ENCODE measurements at places on chromosomes 1 and 21.
A peak's percentile ranks its signal among the peaks of the same experiment; 100 is the strongest.

GRCh38 chr1:19353596-19353995, 41.5 kb downstream of the SLC66A1 start:
- no peak for DNase-seq

GRCh38 chr1:160078512-160079195, 2.7 kb upstream of the KCNJ9 start:
- peak; percentile 56 for DNase-seq

- DNase-seq: peak; percentile 43
Measured at GRCh38 chr1:207831517-207832327, 79.2 kb downstream of the CD34 start.

DNA sequence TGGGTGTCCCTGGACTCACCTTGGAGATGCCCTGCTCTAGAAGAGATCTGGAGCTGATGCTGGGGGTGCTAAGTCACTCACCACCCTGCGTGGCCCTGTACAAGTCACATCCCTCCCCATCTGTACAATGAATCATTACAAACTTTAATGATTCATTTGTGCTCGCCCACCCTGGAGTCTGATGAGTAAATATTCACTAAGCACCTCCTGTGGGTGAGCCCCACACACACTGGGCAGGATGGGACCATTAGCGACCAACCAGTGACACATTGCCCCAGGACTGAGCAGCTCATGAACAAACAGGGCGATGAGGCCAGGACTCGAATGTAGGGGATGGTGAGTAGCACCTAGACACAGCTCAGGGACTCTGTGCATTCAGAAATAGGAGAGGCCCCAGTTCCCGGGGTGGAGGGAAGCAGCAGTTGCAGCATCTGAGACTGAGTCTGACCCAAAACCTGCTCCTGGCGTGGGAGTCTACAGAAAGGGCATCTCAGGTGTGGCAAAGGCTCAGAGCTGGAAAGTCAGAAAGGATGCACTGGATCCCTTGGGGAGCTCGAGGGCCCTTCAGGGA, 18.1 kb upstream of the PDZK1IP1 start:
- DNase-seq: no peak

GRCh38 chr1:188988589-188988988, 1489.1 kb downstream of the BRINP3 start:
- no peak for DNase-seq

DNA sequence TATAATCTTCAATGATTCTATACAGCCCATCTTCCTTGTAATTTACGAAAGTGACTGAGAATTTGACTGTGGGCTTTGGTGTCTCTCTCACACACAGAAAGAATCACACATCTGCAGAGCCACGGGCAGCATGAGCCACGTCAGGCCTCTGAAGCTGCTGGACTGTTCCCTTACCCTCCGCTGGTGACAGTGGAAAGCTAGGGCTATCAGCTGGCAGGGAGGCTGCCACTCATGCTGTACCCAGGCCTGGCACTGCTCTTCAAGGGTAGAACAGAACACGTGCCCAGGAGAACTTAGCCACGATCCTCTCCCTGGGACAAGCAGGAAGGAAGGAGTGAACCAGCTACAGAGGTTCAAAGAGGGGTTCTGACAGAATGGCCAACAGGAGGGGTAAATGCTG, 90.7 kb downstream of the JAK1 start:
- no peak for DNase-seq

DNA sequence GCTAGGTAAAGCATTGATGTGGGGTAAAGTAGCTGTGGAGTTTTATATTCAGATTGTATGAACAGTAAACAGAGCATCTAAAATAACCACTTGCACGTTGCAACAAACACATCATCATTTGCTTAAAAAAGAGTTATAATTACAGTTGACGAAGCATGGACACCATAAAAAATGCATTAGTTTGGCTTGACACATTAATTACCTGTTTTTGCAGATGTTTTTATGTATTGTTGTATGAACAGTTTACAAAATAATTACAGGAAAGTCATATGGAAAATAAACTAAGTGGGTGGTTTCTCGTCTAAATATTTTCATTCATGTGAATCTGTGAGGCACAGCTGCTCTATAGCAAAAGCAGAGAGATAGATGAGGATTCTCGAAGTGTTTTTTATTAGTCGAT, 108.3 kb downstream of the RPS6KC1 start:
- no peak for DNase-seq

DNA sequence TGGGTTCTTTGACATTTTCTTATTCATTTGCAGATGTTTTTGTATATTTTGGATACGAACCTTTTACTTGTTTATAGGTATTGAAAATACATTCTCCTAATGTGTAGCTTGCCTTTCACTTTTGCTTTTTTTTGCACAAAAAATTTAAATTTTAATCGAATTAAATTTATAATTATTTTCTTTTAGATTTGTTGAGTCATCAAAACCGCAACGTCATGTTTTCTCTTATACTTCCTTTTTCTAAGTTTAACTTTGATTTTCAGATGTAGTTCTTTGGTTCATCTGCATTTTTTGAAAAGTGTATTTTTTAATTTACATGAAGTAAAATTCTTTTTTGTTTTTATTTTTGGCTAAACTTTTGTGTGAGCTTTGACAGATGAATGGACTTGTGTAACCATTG, 243.7 kb upstream of the DPYD start:
- DNase-seq: no peak

DNA sequence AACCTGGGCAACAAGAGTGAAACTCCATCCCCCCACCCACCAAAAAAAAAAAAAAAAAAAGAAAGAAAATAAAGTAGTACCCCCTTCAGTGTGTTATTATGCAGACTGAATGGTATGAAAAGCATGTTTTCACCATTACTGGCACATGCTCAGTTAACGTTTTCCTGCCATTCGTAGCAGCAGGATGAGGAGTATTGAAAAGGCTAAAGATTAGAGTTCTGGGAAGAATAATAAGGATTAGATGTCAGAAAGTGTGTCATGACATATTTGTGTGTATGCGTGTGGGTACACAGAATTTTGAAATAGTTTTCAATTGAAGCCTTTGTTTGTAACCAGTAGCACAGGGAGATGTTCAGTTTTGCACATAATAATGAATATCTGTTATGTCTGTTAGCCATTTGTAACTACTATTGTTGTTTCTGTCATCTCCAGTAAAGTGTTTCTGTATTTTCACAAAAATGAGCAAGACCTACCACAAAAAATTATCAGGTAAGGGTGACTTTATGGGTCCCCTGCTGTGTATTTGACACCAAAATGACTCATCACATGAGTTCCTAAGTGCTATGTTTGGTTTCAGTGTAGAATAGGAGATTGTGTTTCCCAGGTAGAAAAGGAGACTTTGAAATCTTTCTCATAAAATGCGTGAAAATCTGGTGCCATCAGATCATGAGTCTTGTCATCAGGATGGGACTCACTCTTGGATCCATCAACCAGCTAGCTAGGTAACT, 358.9 kb downstream of the DISC1 start:
- no peak for DNase-seq

DNA sequence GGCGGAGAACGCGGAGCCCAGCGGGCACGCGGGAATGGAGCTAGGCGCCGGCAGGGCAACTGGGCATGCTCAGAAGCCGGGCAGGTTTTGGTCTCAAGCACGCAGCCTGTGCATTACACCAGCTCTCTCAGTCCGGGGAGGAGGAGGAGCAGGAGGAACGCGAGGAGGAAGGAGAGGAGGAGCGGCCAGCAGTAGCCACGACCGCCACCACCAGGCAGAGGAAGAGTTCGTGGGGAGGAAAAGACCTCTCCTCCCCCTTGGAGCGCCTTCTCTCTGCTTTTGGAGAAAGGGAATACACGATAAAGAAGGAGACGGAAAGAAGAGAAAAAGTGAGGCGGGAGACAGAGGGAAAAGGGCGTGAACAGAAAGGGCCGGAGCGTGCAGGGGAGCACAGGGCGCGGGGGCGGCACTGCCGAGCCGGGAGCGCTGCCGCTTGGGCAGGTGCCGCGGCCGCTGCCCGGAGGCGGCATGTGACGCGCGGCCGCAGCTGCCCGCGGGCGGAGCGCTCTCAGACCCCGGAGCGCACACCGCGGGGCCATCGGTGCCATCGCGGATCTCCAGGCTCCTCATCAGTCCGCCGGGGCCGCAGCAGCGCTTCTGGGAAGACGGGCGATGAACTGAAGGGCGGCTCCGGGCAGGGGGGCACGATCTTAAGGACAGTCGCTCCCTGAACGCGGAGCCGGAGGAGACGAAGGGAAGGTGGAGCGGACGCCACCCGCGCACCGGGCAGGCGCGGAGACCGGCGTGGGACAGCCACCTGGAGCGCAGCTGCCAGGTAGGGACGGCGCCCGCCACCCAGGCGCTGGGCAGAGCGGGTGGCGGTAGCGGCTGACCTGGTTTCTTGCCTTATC, at the start of gene CHRM3:
CHRM3 (plus strand) TSS at position 116 of the 851 bp plus-strand sequence. CDS start 520,884 bp downstream, outside the sequence.
- no peak for DNase-seq

- no peak for DNase-seq
Measured at GRCh38 chr1:226687426-226687825, 51.7 kb downstream of the ITPKB start.

GRCh38 chr21:34199121-34199910, 125.9 kb downstream of the MRPS6 start:
- no peak for DNase-seq

GRCh38 chr1:2257245-2257627, 29.1 kb downstream of the SKI start:
- no peak for DNase-seq

DNA sequence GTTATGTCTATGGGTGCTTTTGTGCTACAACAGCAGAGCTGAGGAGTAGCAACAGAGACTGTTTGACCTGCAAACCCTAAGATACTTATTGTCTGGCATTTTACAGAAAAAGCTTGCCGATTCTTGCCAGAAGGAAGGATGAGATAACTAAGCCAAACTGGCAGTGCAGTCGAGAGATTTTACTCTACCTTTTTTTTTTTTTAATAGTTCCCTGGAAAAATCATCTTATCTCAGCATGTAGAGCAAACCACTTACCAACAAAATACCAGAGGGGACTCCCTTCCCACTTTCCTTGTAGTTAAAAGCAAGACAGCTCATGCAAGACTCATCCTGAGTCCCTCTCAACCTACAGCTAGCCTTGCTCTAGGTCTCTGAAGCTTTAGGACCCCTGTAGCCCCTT, 132.9 kb downstream of the SYT2 start:
- DNase-seq: no peak

DNA sequence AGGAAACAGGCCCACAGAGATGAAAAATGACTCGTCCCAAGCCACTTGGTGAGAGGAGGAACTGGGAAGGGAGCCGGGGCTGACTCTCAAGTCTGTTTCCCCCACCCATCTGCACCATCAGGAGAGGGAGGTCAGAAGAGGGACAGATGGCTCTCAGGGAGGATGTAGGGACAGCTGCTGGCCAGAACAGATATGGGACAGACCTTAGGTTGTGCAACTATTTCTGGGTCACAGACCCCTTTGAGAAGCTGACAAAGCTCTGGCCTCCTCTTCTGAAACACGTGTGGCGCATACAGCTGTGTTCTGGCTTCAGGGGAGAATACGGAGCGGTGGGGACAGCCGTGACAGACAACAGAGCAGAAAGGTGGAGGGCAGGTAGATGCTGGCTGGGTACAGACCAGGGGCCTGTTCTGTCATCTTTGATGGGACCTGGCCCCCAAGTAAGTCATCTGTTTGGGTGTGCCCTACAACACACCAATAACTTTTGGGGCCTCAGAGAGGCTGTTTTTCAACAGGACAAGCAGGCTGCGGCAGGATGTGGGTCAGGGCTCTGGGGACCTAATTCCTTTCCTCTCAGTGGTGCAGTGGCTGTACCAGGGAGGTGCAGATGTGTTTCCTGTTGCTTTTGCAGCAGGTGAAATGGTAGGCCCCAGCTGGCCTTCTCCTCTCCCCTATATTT, 7.3 kb downstream of the SH3BGRL3 start:
- DNase-seq: peak; percentile 49

GRCh38 chr1:53420341-53420740, 38.9 kb upstream of the DMRTB1 start:
- DNase-seq: no peak

- DNase-seq: no peak
Measured at GRCh38 chr1:44511363-44511762, 106.3 kb downstream of the RNF220 start.

DNA sequence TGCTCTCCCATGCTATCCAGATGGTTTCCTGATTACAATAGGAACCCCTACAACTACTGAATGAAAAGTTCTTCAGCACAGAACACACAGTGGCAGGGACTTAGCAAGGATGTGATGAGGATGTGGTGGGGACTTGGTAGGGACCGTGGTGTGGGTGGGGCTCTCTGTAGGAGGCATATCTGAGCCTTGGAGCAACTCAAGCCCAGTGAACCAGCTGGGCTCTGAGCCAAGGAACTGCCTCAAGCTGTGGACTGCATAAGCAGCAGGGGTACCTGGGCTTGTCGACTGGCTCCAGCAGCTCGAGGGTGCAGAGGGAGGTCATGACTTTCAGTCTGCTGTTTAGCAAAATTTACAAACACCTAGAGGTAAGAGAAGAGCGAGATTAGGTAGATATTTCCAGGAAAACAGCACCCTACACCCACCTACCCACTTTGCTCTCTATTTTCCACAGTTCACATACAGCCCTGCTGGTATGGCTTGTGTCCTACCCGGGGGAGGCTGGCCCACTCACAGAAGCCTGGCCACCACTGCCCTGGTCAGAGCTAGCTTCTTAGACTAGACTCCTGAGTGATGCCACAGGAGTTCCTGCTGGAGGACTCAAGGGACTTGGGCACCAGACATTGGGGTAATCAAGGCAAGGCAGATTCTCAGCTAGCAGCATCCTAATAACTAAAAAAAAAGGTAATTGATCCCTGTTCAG, 86.8 kb upstream of the GCLM start:
- no peak for DNase-seq

GRCh38 chr1:168720839-168721238, 8.2 kb downstream of the DPT start:
- DNase-seq: no peak

DNA sequence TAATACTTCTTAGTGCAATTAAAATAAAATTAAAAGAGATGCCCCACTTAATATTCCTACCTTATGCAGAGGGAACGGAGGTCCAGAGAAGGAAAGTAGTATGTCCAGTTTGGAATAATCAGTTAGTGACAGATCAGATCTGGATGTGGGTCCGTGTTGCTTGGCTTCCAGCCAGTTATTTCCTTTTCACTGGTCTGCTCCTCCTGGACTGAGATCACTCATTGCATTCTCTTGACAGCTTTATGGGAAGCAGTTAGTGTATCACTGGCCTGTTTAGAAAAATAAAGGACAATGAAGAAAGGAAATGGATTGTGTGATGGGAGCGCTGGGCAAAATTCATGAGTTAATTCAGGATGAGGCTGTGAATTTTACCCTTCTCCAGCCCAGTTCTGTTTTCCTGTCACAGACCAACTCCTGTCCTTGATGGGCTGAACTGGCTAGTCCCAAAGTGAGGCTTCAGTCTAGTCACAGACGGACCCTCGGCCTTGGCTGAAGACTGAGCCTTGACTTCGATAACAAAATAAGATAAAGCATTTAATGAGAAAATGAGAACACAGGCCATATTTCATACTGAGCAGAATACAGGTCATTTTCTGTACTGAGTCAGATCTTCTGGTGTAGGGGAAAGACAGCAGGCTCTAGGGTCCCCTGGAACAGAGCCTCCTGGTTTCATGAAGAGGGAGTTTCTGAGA, 85.2 kb upstream of the TRABD2B start:
- no peak for DNase-seq

- no peak for DNase-seq
Measured at GRCh38 chr1:154940651-154941194, 4.2 kb upstream of the PMVK start.

All from stimulated activated CD4-positive, alpha-beta T cell treated with anti-CD3 and anti-CD28 coated beads, Interleukin-15, amount 100 ng/mL, for 48 hours (primary cell).